ENCODE measurements at places on chromosomes 2 and 18. TPM values are rescaled to one million over a fixed set of nuclear protein-coding genes. Genes with fewer than 3 reads are reported as not detected.

Gene ST3GAL5
- 142 TPM for total RNA-seq

Gene VWC2L
- total RNA-seq = not detected

Gene POTEI
- 0.10 TPM for total RNA-seq

Gene ATP5F1A
- total RNA-seq = 350 TPM

Gene C2orf49
- 12.8 TPM for total RNA-seq

Gene MYL1
- total RNA-seq = not detected

Gene IHH
- 1.4 TPM for total RNA-seq

Gene CXCR1
- total RNA-seq = 17.2 TPM

Gene TUBA4A
- total RNA-seq = 17.8 TPM

DNA sequence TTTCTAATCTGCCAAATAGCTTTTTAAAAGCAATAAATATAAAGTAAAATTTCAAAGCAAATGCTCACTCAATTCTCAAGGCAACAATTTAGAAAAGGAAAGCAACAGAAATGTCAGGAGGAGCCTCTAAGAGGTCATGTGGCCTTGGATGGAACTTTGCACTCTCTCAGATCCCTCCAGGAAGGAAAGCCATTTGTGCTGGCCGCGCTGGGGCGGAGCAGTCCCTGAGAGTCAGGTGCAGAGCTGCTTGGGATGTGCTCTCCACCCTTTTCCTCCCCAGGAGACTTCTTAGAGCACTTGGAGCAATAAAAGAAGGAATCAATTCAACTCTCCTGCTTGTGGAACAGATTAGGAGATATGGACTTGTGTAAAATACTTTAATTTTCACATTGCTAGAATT is 379.8 kb upstream of the LINC00305 start:
- no peaks in the 10 kb centered on the region for H3K4me1 ChIP-seq
- H3K36me3 ChIP-seq = no peaks in the 10 kb centered on the region
- no peak overlapping the region for H3K27ac ChIP-seq

- no peaks in the 10 kb centered on the region for H3K27me3 ChIP-seq
- no peak overlapping the region for H3K4me3 ChIP-seq
- no peak for DNase-seq
These were observed 86.5 kb downstream of the UXS1 start for GRCh38 chr2:106107509-106108131.

- DNase-seq = no peak
- no peak overlapping the region for H3K27ac ChIP-seq
- H3K4me3 ChIP-seq = no peak overlapping the region
- no peaks in the 10 kb centered on the region for H3K27me3 ChIP-seq
- H3K4me1 ChIP-seq = peaks cover 8% of the 10 kb centered on the region
- no peaks in the 10 kb centered on the region for H3K36me3 ChIP-seq
These were observed 176.4 kb downstream of the ALK start for GRCh38 chr2:29744976-29745375.

- H3K27ac ChIP-seq = peak overlapping the region; percentile 52
- H3K4me3 ChIP-seq = peak overlapping the region; percentile 66
- no peaks in the 10 kb centered on the region for H3K27me3 ChIP-seq
These were observed 62.7 kb upstream of the MAPRE2 start for GRCh38 chr18:34978533-34978893.

GRCh38 chr2:152443771-152444170 is 108.8 kb downstream of the FMNL2 start:
- no peaks in the 10 kb centered on the region for H3K36me3 ChIP-seq
- no peaks in the 10 kb centered on the region for H3K27me3 ChIP-seq
- no peak for DNase-seq
- H3K4me1 ChIP-seq = peaks cover 33% of the 10 kb centered on the region
- peak overlapping the region; percentile 14 for H3K27ac ChIP-seq

DNA sequence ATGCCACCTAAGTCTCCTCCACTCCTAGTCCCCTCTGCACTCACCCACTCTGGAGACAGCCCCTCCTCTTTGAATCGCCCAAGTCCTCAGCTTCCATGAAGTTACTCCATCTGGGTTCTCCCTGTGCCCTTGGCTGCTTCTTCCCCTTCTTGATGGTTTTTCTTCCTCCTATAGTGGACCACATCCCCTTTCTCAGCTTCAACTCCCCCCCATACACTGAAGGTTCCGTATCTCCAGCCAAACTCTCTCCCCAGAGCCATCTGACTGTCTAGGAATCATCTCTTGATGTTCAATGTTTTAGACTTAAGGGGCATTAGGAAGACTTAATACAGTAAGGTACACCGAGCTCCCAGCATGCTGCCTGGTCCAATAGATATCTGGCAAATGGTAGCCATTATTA is 39.6 kb downstream of the EMX1 start:
- no peak for DNase-seq
- H3K27ac ChIP-seq = no peak overlapping the region
- H3K4me1 ChIP-seq = no peaks in the 10 kb centered on the region
- no peaks in the 10 kb centered on the region for H3K27me3 ChIP-seq

GRCh38 chr2:40102447-40102846 is 323.4 kb upstream of the THUMPD2 start:
- H3K27me3 ChIP-seq = no peaks in the 10 kb centered on the region
- no peak overlapping the region for H3K4me3 ChIP-seq
- no peak for DNase-seq
- no peaks in the 10 kb centered on the region for H3K4me1 ChIP-seq

DNA sequence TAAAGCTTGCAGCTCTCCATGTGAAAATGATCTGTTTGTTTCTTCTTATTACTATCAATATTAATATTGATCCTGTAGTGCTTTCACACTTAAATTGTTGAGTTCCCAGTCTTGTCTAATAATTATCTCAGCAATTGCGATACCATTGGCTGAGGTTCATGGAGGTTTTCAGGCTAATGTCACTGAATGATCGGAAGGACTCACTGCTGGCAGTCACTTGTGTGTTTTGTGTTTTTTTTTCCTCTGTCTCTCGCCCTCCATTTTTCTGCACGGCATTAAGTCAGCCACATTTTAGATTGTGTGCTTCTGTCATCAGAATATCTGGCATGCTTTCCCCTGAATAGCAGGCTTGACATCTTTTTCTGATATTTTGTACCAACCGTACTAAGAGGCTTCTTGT is 43.7 kb downstream of the AGAP1 start:
- DNase-seq = no peak
- H3K4me3 ChIP-seq = no peak overlapping the region
- no peaks in the 10 kb centered on the region for H3K36me3 ChIP-seq
- peaks cover 6% of the 10 kb centered on the region for H3K4me1 ChIP-seq
- H3K27ac ChIP-seq = no peak overlapping the region

DNA sequence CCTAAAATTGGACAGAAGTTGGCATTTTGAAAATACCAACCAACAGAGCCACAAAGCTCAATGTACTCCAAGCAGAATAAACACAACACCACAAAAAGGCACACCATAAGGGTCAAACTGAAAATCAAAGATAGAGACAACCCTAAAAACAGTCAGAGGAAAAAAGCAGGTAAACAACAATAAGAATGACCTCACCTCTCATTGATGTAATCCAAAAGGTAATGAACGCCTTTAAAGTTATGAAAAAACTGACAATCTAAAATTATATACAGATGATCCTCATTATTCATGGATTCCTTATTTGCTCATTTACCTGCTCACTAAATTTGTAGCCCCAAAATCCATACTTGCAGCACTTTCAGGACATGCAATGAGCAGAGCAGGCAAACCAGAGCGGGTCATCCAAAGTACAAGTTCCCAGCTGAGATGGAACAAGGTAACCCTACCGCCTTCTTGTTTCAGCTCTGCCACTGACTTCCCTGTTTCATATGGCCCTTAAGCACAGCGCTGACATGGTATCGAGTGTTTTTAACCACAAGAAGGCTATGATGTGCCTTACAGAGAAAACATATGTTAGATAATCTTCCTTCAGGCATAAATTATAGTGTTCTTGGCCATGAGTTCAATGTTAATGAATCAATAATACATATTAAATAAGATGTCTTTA is 17.0 kb downstream of the RTN4 start:
- DNase-seq = peak; percentile 32
- H3K27ac ChIP-seq = no peak overlapping the region
- H3K27me3 ChIP-seq = no peaks in the 10 kb centered on the region
- peaks cover 32% of the 10 kb centered on the region for H3K4me1 ChIP-seq
- no peak overlapping the region for H3K4me3 ChIP-seq
- H3K36me3 ChIP-seq = no peaks in the 10 kb centered on the region

- H3K27me3 ChIP-seq = no peaks in the 10 kb centered on the region
- no peak for DNase-seq
- H3K27ac ChIP-seq = no peak overlapping the region
- no peaks in the 10 kb centered on the region for H3K36me3 ChIP-seq
- H3K4me1 ChIP-seq = no peaks in the 10 kb centered on the region
These were observed 115.1 kb downstream of the KCNJ3 start for GRCh38 chr2:154813636-154814035.

DNA sequence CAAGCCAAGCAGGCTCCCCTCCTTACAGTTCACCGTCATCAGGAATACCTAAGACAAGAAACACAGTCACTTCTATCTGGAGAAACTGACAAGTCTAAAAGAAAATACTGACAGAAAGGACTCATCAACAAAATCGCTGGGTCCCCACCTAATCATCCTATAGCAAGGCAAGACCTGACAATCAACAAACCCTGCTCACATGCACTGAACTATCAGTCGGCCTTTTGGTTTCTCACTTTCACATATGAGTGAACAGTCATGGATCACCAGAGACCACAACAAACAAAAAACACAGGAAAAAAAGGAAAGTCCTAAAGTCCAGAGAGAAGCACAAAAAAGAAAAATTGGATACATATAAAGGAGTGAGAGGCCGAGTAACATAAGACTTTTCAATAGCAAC is 70.4 kb downstream of the SEMA4F start:
- DNase-seq = no peak
- no peaks in the 10 kb centered on the region for H3K36me3 ChIP-seq
- H3K4me3 ChIP-seq = no peak overlapping the region
- H3K27ac ChIP-seq = no peak overlapping the region
- no peaks in the 10 kb centered on the region for H3K4me1 ChIP-seq
- H3K27me3 ChIP-seq = no peaks in the 10 kb centered on the region

- H3K36me3 ChIP-seq = no peaks in the 10 kb centered on the region
- H3K27me3 ChIP-seq = no peaks in the 10 kb centered on the region
- no peaks in the 10 kb centered on the region for H3K4me1 ChIP-seq
- H3K4me3 ChIP-seq = no peak overlapping the region
- no peak overlapping the region for H3K27ac ChIP-seq
These were observed 71.4 kb downstream of the OLA1 start for GRCh38 chr2:174176898-174177297.

- no peaks in the 10 kb centered on the region for H3K4me1 ChIP-seq
- H3K27ac ChIP-seq = no peak overlapping the region
- peaks cover 4% of the 10 kb centered on the region for H3K36me3 ChIP-seq
These were observed 67.1 kb downstream of the PRELID3A start for GRCh38 chr18:12474876-12475275.
